Hematopoietic multipotent progenitor cell treated with erythropoietin and hydrocortisone succinate and interleukin-3 and kit ligand, for 15 days (in vitro differentiated cells): ENCODE measurements at places on chromosomes 16 and 17.

DNA sequence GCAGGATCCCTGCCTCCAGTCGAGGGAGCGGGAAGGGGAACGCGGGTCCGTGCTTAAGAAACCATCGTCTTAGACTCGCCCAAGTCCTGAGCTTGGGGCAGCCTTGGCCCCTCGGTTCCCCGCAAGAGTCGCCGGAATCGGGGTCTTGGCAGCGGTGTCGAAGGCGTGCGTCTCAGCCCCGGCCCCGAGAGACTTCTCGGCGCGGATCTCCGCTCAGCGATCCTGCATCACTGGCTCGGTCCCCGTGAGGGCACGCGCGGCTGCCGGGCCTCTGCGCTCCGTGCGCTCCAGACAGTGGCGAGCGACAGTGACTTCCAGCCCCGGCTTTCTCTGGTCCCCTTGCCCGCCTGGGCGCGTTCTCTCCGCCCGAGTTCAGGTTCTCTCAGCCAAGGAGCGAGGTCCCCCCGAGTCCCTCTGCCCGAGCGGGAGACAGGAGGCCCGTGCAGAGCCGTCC is 380 bp downstream of the HS3ST3A1 start:
- DNase-seq: no peak

DNA sequence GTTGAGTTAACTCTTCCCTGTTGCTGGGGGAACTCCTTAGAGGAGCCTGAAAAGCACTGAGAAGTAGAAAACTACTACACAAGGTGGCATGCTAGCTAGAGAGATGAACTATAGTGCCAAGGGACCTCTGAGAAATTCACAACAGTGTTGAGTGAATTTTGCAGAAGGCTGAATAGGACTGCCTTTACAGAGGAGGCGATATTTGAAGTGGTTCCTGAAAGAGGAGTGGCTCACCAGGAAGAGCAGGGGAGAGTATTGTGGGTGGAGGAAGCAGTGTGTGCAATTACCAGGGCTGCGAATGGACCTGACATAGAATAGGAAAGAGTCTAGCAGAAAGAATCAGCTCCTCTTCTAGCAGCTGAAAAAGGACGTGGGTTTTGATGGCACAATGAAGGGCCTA is 66.4 kb downstream of the CDK5R1 start:
- DNase-seq: no peak

GRCh38 chr16:23318639-23319038 is 16.5 kb downstream of the SCNN1B start:
- no peak for DNase-seq

DNA sequence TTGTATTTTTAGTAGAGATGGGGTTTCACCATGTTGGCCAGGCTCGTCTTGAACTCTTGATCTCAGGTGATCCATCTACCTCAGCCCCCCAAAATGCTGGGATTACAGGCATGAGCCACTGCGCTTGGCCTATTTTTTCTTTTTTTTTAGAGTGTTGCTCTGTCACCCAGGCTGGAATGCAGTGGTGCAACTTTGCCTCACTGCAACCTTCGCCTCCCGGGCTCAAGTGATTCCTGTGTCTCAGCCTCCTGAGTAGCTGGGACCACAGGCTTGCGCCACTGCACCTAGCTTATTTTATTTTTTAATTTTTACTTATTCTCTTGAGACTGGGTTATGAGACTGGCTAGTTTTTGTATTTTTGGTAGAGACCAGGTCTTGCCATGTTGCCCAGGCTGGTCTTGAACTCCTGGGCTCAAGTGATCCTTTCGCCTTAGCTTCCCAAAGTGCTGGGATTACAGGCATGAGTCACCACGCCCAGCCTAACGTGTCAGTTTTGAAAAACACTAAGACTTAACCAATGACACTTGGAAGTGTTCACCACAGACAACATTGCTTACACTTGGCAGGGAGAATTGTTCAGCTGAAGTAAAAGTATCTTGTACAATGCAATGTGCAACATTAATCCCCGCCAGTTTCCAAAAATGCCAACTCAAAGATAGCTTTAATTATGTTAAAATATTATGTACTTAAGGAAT is 26.9 kb downstream of the ATAD5 start:
- DNase-seq: no peak

DNA sequence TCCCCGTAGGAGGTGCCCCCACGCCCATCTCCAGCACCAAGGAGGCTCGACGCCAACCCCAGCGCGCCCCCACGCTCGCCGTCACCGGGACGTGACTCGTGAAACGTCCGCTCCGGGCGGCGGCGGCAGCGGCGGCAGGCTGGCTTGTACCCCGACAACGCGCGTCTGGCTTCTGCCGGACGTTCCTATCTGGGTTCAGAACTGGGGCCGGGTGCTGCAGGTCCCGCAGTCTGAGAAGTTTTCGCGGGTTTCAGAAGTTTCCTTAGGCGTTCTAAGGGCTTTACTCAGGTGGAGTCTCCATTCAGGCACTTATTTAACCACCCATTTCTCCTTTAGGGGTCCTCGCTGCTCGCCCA is 672 bp upstream of the ALKBH5 start:
- DNase-seq: no peak

DNA sequence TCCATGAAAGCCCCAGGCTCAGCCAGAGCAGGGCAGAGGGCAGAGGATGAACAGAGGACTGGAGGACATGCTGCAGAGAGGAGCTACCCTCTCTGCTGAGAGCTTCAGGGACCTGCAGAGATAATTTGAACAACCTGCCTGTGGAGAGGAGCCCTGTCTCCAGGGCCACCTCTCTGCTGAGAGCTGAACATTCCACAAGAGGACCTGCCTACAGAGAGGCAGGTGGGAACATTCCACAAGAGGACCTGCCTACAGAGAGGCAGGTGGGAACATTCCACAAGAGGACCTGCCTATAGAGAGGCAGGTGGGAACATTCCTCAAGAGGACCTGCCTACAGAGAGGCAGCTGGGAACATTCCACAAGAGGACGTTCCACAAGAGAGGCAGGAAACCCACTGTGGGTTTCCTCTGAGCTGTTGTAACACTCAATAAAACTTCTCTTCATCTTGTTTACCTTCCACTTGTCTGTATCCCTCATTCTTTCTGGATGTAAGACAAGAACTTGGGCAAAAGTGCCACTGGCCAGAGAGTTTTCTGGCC is 551.9 kb upstream of the CA10 start:
- no peak for DNase-seq

DNA sequence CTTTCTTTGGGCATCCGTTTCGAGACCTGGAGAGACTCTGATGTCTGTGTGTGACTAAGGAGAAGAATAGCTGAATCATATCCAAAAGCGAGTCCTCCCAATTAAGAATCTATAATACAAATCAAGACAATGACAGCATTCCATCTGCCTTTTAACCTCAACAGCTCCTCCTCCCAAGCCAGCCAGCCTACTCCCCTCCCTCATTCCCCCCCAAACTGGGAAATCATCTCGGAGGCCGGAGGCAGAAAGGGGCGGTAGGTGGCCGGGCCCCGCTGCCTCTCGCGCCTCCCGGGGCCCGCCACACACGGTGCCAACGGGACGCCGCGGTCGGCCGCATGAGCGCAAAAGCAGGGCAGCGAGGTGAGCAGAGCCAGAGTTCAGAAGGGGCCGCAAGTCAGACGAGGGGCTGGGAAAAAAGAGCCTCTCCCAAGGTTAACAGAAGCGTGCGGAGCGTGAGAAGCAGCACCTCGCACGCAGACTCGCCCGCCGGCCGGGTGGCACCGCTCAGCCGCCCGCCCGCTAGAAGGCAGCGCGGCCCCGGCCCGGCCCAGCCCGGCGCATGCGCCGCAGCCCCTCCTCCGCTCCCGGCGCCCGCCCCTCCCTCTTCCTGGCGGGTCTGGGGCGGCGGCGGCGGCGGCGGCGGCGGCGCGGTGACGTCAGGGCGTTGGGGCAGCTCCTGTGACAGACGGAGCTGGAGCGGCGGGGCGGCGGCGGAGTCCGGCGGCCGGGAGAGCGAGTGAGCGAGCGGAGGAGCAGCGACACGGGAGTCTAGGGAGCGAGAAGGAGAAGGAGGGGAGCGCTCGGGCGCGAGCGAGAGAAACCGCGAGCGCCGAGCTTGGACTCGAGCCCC is at the start of gene PAFAH1B1:
Gene PAFAH1B1 (plus strand): TSS at position 684 of the 850 bp plus-strand sequence. CDS start 44,635 bp downstream, outside the sequence.
- peak; percentile 93 for DNase-seq

DNA sequence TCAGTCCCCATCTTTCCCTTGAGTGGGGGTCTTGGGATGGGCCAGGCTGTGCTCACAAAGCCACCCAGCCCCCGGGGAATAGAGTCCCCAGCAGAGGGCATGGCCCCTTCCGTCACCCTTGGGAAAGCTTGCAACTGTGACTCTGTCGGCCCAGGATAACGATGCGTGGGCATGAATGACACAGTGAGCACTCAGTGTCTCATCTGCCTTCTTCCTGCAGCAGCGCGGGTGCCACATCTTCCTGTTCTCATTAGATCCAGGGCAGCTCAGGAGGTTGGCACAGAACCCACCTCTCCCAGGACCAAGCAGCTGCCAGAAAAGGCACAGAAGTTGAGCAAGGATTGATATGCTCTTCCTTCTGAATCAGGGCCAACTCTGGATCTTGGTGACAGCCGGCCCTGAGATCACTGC is 84.7 kb downstream of the MRC2 start:
- DNase-seq: no peak

- no peak for DNase-seq
Observed at GRCh38 chr17:79981090-79981489, 54.6 kb downstream of the TBC1D16 start.

DNA sequence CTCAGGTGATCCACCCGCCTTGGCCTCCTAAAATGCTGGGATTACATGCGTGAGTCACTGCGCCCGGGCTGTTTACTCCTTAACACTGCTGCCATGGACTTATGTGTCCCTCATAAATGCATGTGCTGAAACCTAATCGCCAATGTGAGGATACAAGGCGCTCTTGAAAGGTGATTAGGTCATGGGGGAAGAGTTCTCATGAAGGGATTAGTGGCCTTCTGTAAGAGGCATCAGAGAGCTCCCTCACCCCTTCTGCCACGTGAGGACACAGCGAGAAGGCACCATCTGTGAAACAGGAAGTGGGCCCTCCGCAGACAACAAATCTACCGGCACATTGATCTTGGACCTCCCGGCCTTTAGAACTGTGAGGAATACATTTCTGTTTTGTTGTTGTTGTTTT is 19.1 kb downstream of the ITPRIPL2 start:
- no peak for DNase-seq

GRCh38 chr16:59330019-59330670 is 596.0 kb upstream of the GOT2 start:
- DNase-seq: no peak

GRCh38 chr17:70206361-70207010 is 37.2 kb downstream of the KCNJ2 start:
- DNase-seq: no peak

DNA sequence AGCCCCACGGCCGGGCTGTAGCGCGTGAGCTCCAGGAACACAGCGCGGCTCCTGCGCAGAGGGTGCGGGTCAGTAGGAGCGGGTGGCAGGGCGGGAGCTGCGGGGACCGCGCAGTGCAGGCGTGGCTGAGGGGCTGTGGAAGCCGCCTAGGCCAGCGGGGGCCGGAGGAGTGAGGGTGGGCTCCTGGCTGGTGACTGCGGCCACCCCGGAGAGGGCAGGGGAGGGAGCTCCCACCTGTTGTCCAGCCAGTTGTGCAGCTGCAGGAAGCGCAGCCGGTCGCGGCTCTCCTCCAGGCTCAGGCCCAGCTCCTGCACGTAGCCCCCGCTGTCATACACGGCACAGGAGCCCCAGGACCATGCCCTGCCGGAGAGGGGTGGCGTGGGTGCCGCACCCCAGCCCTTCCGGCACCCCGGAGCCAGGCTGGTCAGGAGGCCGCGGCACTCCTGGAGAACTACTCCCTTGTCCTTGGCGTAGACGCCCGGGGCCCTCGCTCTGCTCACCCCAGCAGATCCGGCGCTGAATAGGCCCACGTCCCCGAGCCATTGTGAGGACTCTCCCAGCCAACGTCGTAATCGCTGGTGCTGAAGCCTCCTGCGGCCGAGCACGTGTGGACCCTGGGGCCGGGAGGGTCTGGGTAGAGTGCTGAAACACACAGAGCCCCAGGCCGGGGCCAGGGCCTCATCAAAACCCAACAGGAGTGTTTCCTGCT is 43.9 kb downstream of the TSC2 start:
- no peak for DNase-seq

DNA sequence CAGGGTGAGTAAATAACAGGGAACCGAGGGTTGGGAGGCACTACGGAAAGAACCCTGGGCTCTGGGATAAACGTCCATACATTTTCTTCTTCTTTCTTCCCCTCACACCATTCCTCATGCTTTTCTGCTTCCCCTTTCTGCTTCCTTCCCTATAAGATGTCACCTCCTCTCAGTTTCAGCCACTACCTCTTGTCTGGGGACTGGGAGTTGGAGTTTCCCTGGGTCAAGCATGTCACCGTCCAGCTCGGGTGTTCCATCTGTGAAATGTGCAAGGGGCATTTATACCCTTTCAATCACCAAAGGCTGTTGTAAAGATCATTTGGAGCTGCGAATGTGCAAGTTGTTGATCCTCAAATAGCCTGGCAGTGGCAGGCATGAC is 17.5 kb upstream of the CCL22 start:
- no peak for DNase-seq

DNA sequence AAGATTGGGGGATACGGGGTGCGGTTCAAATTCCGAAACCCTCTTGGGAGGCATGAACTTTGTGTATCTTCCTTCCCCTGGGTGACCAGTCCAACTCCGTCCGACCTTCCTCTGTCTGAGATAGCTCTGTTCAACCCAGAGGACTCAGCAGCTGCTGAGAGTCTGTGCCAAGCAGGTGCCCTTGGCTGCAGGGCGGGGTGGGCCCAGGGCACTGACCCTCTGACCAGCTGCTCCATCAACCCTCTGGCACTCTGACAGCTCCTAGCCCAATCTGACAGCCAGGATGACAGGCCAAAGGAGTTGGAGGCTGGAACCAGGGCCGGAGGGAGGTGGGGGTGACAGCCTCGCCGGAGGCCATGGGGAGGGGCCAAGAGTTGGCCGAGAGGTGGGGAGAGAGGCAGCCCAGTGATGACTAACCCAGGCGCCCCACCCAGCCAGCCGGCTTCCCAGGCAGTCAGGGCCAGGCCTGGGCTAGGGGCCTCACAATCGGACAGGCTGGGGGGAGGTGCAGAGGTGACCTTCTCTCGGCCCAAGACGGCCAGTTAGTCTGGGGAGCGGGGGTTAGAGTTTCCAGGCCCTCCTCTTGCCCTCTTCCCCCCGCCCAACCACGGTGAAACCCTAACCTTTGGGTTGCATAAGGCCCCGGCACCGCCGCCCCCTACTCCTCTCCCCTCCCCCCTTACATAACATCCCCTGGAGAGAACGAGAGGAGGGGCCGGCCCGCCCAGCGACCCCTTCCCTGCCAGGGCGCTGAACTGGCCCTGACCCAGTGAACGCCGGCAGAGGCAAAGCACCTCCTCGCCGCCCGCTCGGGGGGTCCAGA is 5.0 kb upstream of the TLCD2 start:
- peak; percentile 87 for DNase-seq

- no peak for DNase-seq
Observed at GRCh38 chr17:72693956-72694355, 398.5 kb downstream of the SLC39A11 start.

DNA sequence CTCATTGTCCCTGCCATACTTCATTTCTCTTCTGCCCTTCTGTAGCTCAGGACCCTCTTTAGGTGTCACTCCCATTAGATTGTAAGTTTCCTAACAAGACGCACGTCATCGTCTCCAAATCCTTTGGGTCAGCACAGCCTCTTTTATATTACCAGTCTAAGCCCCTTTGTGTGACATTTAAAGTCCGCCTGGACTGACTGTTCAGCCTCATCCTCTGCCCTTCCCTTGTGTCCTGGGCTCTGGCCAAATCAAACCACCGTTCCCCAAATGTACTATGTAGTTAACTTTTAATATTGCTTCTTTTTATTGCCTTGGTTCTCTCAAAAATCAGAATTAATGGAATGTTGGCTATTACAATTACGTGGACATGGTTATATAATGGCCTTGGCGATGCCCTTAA is 38.2 kb downstream of the PITPNC1 start:
- no peak for DNase-seq

- no peak for DNase-seq
Observed at GRCh38 chr16:56204816-56205215, 13.5 kb downstream of the GNAO1 start.
